NCI-H1694 (cell line): ENCODE measurements at places on chromosomes 5 and 9.

DNA sequence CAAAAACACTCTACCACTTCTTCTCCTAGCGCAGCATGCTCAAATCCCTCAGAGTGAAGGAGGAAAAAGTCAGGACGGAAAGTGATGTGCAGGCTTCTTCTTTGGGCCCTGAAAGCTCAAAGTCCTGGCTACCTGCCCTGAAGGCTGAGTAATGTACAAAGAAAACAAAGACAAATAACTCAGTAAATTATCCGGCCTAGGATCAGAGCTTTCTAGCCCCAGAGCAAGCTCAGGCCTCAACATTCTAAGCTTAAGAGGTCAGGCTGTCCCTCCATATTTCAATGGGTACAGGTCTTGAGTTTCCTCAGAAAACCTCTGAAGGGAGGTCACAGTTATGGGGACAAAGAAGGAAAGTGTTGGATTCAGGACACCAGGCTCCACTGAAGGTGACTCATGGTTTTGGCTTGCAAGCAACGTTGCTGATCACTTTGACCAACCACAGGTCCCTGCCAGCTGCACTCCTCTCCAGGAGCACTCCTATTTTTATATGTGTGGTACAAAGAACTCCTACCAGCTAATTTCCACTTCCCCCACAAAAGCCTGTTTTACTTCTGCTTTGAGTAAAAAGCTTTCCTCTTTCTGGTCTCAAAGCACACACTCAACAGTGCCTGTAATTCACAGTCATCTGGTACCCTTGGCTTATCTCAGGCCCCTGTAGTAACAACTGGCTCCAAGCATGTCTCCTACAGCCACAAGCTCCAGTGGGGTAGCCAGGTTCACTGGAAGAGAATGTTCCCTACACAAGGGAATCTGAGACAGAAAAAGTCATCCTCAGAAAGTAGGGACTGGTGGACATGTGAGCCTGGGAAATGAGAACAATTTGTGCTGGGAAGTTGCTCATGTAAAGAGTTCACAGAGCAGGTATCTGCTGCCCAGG lies 115.7 kb downstream of the UGCG start:
- DNase-seq, result no peak

- DNase-seq, result no peak
Observed at GRCh38 chr9:99139868-99140267, 35.0 kb downstream of the TGFBR1 start.

DNA sequence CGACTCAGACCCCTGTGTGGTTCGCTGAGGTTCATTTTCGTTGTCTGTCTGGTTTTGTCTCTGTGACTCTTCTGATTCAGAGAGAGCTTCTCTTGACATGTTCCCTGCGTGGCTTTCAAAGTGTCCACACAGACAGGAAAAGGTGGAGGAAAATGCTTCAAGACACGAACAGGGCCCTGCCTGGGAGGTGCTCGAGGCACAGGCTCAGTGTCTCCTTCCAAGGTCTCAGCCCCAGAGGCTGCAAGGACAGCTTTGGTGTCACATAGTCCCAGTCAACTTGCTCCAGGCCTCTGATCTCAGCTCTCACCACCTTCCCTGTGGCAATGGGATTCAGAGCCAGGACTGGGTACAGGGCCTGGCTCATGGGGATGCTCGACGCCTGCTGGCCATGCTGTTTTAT lies 51.6 kb upstream of the SARDH start:
- DNase-seq, result no peak

DNA sequence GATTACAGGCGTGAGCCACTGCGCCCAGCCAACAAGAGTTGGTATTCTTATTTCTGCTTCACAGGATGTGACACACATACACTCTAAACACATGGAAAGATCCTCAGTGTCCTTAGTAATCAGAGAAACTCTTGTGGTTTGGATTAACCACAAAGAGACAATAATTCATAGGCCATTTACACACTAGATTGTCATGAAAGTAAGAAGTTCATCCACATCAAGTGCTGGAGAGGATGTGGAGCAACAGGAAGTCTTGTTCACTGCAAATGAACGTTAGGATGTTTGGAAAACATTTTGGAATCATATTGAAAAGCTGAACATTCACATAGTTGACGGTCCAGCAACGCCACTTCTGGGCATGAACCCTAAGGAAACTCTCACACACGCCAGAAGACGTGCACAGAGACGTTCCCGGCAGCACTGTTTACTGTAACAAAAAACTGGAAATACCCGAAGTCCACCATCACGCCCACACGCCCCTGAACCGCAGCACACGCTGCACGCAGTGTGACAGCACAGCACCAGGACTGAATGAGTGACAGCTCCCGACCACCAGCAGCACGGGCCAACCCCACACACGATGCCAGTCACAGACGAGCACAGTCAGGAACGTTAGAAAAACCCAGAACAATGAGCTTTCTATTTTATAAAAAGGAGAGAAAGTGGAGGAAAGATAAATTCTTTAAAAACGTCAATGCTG lies 87.6 kb downstream of the COL23A1 start:
- no peak for DNase-seq

DNA sequence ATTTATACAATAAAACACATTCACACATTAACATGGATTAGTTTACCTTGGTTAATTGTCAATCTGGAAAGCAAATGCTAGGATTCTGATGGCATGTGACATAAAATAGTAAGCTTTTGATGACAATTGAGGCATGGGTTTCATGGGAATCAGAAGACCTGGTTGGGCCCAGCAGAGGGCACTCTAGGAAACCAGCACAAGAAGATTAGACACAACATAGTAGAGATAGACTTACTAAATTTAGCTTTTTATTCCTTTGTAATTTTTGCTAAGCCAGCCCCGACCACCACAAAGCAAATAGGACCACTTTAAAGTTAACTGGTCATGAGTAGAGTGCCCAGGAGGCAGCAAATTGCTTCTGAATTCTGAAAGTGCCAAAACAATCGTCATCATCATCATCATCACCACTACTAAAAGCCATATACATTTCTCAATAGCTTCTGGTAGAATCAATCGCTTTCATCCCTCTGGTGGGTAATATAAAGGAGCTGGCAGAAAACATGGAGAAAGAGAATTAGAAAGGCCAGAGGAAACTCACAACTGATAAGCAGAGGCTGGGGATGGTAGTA lies 163.2 kb downstream of the ARRDC3 start:
- DNase-seq, result no peak
